Stimulated activated CD4-positive, alpha-beta T cell treated with anti-CD3 and anti-CD28 coated beads, Interleukin-1b, Interleukin-23, amount 100 ng/mL, for 24 hours (primary cell): ENCODE measurements at places on chromosomes 12 and 14.

DNA sequence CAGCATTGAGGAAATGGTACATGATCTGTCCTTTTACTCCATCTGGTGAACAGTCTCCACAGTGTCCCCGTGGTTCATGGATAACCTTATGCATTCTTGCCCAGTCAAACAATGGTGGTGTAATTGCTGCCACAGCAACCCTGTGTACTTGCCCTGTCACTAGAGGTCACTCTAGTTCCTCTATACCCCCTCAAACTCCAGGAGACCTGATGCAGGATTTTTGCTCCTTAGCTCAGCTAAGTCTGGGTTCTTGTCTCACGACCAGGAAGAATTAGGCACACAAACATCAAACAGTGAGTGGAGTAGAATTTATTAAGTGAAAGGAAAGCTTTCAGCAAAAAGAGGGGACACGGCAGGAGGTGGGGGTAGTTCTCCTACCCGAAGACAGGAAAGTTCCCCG is 24.7 kb upstream of the EEA1 start:
- DNase-seq: no peak

DNA sequence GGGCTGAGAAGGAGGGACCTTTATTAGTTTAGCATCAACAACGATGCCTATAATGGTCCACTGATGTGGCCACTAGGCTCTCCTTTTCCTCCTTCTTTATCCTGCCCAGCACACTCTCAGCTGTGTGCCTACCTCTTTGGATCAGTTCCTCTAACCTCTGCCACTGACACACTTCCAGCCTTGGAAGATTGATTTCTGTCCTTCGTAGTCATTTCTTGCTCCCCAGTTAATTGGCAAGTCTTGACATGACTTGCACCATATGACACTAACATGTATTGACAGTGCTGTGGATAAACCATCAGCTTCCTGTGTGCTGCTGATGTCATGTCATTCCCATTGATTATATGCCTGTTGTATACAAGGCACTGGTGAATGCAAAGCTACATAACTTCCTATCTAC is 90.2 kb upstream of the PLEKHG7 start:
- DNase-seq: no peak

GRCh38 chr12:80017261-80017870 is 82.0 kb upstream of the OTOGL start:
- DNase-seq: no peak

GRCh38 chr12:90938451-90938850 is 16.5 kb downstream of the CCER1 start:
- no peak for DNase-seq

DNA sequence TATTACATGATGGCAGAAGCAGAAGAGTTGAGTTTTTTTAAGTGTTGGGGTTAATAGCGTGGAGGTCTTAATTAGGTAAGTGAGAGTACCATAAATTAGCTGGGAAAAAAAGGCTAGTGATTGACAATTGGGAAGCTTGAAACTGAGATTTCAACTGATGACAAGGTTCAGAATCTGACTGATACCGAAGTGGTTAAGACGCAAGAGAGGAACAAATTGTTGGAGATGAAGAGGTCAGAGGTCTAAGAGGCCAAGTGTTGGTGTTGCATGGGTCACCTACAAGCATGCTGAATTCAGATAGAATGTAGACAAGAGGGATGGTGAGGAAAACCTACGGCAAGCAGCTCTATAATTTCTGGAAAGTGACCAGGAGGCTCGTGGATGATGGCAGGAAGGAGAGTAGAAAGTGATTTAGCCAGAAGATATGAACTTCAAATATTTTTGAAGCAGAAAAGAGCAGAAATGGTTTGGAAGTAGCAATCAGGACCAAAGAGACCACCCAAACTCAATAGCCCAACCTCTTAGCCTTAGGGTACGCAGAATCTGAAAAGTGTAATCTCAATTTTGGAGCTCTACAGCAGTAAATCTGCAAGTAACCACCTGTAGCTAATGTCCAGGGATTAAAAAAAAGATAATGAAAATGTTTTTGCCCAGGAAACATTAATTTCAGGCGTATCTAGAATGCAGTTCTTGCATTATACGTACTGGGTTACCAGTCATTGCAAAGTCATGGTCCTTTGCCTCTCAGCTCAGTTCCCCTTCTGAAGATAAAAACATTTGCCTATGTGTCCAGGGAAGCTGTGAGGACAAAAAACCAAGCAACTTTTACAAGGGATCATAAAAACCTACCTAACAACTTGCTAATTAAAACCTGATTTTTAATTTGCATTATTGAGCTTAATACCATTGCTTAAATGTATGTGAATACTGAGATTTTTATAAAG is 1.7 kb upstream of the TMPO start:
- no peak for DNase-seq

DNA sequence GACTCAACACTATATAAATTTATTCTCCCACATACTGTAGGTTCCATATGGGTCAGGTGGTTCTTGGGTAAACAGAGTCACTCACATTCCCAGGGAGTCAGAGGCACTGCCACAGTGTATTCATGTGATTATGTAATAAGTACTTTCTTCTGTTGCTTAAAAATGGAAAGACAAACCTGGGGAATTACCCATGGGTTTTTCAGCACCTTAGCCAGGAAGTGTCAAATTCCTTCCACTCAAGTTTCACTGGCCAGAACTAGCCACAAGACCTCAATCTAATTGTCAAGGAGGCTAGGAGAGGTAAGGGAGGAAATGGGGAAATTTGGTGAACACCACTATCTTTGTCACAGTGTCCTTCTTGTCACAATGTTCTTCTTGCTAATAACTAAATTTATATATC is 333.2 kb upstream of the MDGA2 start:
- no peak for DNase-seq

DNA sequence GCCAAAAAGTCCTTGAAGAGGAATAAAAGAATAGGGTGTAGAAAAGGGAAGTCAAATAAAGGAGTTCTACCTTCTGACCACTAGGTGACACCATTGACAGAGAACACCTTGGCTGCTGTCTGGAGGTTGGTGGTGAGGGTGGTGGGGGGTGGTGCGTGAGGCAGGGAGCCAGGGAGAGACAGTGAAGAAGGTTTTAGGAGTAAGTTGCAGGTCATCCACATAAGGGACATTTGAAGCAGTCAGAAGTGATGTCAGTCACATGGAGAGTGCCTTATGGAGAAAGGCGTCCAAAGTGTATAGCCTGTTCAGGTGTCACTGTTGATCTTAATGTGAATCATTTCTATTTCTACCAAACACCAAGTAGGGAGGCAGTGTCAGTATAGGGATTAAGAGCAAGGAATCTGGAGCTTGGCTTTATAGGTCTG is 279.3 kb upstream of the DDHD1 start:
- DNase-seq: no peak

DNA sequence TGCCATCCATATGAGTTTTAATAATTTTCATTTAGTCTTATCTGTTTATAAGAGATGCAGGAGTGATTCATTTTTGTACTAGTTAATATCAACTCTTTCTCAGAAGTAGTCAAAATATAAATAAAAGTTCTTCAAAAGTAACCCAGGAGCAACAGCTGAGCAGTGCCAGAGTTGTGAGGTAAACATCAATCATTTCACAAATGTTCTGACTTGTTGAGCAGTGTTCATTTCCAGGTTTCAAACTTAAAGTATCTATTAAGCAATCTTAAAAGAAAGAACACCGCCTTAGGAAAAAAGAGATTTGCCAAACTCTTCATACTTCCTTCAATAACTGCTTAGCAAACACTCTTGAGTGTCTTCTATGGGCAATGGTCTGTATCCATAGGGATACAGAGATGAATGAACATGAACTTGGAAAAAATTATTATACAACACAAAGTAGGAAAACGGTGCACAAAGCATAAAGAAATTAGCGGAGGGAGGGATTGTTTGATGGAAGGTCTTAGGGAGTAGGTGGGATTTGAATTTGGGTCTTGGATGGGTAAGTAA is 41.9 kb upstream of the POC1B start:
- no peak for DNase-seq

DNA sequence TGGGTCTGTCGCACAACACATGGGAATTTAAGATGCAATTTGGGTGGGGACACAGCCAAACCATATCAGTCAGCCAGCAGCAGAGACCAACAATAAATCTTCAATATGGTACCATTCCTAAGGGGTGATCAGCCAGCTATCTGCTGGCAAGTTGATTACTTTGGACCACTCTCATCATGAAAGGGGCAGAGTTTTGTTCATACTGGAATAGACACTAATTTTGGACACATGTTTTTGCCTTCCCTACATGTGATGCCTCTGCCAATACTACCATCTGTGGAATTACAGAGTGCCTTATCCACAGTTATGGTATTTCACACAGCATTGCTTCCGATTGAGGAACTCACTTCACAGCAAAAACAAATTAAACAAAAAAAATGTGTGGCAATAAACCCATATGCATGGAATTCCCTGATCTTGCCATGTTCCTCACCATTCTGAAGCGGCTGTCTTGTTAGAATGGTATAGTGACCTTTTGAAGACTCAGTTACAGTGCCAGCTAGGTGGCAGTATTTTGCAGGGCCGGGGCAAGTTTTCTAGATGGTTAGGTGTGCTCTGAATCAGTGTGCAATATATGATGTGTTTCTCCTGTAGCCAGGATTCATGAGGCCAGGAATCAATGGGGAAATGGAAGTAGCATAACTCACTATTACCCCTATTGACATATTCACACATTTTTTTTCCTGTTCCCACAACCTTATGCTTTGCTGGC is 179.0 kb upstream of the IGF1 start:
- DNase-seq: no peak

GRCh38 chr14:54329082-54329695 is 67.6 kb upstream of the CDKN3 start:
- no peak for DNase-seq

DNA sequence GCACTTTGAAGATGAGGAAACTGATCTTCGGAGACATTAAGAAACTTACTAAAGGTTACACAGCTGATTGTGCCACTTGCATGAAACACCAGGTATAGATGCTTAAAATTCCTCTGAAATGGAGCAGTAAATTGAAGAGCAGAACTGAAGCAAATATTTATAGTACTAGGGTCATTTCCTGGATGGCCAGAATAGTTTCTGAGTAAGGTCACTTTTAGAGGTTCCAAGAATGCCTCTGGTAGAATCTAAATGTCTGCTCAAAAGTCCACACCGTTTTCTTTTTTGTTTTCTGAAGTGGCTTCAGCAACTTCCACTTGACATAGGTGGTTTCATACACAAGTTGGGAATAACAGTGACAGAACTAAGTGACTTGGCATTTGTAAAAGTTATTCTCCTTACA is 19.4 kb downstream of the TPH2 start:
- DNase-seq: no peak

GRCh38 chr14:51079085-51079484 is 15.8 kb downstream of the TRIM9 start:
- DNase-seq: no peak
